Naive thymus-derived CD8-positive, alpha-beta T cell (primary cell): ENCODE measurements at places on chromosomes 1 and 21. TPM values are rescaled to one million over a fixed set of nuclear protein-coding genes. Genes with fewer than 3 reads are reported as not detected.

The GPR161 gene
- total RNA-seq, result 0.26 TPM

DNA sequence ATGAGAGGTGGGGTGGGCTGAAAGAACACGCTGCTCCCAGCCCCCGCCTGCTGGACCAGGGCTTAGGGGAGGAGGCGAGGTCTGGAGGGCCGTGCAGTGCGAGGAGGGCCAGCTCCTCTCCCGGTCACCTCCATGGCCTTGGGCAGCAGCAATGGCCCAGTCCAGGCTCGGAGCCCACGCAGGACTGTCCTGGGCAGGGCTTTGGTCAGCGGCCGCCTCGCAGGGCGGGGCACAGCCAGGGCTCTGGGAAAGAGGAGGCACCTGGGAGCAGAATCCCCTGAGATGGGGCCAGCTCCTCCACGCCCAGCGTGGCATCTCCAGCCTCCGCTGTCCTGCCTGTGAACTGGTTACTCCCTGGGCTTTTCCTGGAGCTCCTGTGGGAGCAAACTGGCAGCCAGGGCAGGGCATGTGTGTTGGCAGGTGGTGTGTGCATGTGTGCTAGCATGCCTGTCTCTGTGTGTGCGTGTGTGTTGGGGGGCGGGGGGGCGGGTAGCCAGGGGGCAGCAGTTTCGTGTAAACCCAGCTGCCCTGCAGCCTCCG lies 27.4 kb downstream of the ARHGEF16 start:
- H3K27ac ChIP-seq, result no peak overlapping the region
- no peak for DNase-seq
- H3K4me1 ChIP-seq, result peaks cover 2% of the 10 kb centered on the region
- no peaks in the 10 kb centered on the region for H3K36me3 ChIP-seq
- H3K27me3 ChIP-seq, result no peaks in the 10 kb centered on the region
- no peak overlapping the region for H3K4me3 ChIP-seq

DNA sequence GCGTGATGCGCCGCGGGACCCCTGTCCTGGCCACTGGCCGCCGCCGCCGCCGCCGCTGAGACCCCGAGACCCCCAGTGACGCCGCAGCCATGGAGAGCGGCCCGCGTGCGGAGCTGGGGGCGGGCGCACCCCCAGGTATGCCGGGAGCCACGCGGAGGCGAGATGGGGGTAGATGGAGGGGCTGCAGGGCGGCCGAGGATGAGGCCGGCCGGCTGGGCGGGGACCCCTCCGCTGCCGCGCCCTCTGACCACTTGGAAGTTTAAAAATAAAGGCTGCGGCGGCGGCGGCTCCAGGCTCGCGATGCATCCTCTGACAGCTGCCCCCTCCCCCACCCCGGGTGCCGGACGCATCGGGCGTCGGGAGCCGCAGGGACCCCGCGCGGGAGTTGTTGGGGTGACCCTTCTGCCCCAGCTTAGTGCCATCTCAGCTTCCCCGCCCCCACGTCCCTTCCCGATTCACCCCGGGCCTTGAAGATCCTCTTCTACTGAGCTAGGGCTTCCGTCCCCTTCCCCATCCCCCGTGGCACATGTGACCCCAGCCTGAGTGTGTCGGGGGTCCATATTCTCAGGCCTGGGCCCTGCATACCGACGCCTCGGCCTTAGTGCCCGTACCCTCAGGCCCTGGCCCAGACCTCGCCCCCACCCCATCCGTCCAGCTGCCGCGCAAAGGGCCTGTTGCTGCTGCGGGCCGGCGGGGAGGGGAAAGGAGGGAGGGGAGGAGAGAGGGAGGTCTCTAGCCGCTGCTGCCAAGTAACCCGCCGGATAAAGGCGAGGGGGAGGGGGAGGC lies 562 bp downstream of the MAP7D1 start:
- H3K27ac ChIP-seq, result peak overlapping the region; percentile 95
- peaks cover 70% of the 10 kb centered on the region for H3K4me1 ChIP-seq
- peak; percentile 66 for DNase-seq
- H3K36me3 ChIP-seq, result no peaks in the 10 kb centered on the region

GRCh38 chr1:65866439-65866838 lies 73.7 kb downstream of the PDE4B start:
- H3K27ac ChIP-seq, result no peak overlapping the region
- no peak overlapping the region for H3K4me3 ChIP-seq
- DNase-seq, result no peak

- H3K27me3 ChIP-seq, result peaks cover 3% of the 10 kb centered on the region
- H3K4me3 ChIP-seq, result no peak overlapping the region
- H3K36me3 ChIP-seq, result no peaks in the 10 kb centered on the region
These were observed 97.7 kb upstream of the TMEM51 start for GRCh38 chr1:15055736-15056415.

- peak overlapping the region; percentile 84 for H3K4me3 ChIP-seq
- no peaks in the 10 kb centered on the region for H3K27me3 ChIP-seq
- peak; percentile 90 for DNase-seq
These were observed 37.0 kb downstream of the NUAK2 start for GRCh38 chr1:205284420-205285144.

GRCh38 chr21:44402323-44403105 lies 49.1 kb downstream of the TRPM2 start:
- H3K27ac ChIP-seq, result no peak overlapping the region
- no peak overlapping the region for H3K4me3 ChIP-seq
- no peaks in the 10 kb centered on the region for H3K27me3 ChIP-seq
- H3K36me3 ChIP-seq, result no peaks in the 10 kb centered on the region

DNA sequence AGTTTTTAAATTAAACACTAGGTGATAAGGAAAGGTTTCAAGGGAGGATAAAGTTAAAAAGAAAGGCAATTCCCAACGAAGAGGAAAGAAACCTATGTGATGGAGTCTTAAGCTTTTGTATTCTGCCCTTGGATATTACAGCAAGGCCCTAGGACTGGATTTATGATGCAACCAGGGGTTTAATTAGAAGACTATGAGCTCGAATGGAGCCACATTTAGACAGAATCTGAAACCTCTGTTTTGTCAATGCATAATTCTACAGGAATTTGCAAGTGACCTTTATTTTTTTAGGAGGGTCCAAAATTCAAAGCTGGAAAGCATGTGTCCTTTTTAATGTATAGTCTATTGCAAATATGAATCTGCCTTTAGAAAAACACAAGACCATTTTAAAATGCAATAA lies 37.9 kb downstream of the TGFB2 start:
- no peaks in the 10 kb centered on the region for H3K36me3 ChIP-seq
- H3K27ac ChIP-seq, result no peak overlapping the region
- H3K27me3 ChIP-seq, result peaks cover 25% of the 10 kb centered on the region
- H3K4me3 ChIP-seq, result no peak overlapping the region
- H3K4me1 ChIP-seq, result no peaks in the 10 kb centered on the region

- H3K4me1 ChIP-seq, result peaks cover 26% of the 10 kb centered on the region
- peak overlapping the region; percentile 92 for H3K27ac ChIP-seq
- H3K36me3 ChIP-seq, result no peaks in the 10 kb centered on the region
- peaks cover 4% of the 10 kb centered on the region for H3K27me3 ChIP-seq
- DNase-seq, result no peak
These were observed 691 bp upstream of the MPZL1 start for GRCh38 chr1:167720965-167721616.

- no peak overlapping the region for H3K27ac ChIP-seq
- H3K27me3 ChIP-seq, result no peaks in the 10 kb centered on the region
- H3K36me3 ChIP-seq, result no peaks in the 10 kb centered on the region
- no peak overlapping the region for H3K4me3 ChIP-seq
These were observed 187.9 kb downstream of the HIVEP3 start for GRCh38 chr1:41730806-41731205.
